Activated CD4-positive, alpha-beta T cell treated with anti-CD3 and anti-CD28 coated beads, Interleukin-2, amount 50 U/mL, for 4 hours (primary cell): ENCODE measurements at places on chromosomes 2 and 18.

DNA sequence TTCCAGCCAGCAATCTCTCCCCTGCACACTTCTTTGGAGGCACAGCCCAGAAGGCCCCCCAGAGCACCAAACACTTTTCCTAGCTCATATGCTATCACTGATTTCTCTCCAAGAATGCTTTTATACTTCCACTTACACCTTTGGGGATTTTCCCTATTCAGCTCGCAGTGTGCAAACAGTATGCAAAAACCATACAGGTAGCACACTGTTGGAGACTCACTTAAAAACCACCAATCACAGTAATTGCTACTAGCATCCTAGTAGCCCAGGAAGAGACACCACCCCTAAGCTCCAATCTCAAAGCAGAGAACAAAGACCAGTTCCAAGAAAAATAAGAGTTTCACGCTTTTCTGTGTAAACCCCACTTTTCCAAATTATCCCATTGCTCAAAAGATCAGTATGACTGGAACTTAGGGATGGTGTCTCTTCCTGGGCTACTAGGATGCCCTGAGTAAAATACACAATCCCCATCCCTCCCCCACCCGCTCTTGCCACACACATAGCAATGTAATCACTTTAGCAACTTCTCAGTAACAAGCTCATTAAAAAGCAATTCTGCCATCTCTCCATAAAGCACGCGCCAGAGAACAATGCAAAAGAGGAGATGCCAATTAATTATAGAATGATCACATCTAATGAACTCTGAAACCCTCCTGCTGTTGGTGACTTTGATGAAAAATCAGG lies 43.0 kb downstream of the KLF7 start:
- no peak for DNase-seq

GRCh38 chr2:43453179-43454170 lies 142.4 kb downstream of the THADA start:
- no peak for DNase-seq

DNA sequence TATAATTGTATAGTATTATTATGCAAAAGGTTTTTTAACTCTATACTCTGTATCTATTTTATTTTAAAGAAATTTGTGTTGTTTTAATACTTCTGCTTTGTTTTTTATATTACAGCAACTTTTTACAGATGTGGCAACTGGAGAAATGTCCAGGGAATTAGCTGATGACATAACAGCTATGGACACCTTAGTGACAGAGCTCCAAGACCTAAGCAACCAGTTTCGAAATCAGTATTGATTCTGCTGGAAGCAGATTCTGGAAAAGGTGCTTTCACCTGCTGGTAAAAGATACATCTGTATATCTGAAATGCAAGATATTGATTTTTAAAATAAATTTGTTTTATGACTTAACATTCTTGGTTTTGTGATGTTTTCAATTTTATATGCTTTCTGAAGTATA lies 126.1 kb upstream of the LTBP1 start:
- DNase-seq, result no peak

- DNase-seq, result no peak
These were observed 41.0 kb downstream of the FHOD3 start for GRCh38 chr18:36338403-36338933.

DNA sequence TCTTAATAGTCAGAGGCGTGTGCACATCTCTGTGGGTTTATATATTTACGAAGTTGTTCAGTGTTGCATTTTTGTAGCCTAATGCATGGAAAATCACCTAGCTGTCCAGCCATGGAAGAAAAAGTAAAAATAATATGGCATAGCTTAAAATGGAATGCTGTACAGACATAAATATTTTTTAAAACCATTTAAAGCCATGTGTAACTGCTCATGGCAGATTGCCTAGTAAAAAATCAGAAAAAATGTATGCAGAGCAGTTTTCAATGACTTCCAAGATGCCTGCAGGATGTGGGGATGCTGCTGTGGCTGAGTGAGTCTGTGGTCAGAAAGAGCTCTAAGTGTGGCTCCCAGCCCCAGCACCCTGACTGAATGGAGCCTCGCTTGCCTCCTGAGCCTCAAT lies 64.8 kb upstream of the ALKAL2 start:
- no peak for DNase-seq

DNA sequence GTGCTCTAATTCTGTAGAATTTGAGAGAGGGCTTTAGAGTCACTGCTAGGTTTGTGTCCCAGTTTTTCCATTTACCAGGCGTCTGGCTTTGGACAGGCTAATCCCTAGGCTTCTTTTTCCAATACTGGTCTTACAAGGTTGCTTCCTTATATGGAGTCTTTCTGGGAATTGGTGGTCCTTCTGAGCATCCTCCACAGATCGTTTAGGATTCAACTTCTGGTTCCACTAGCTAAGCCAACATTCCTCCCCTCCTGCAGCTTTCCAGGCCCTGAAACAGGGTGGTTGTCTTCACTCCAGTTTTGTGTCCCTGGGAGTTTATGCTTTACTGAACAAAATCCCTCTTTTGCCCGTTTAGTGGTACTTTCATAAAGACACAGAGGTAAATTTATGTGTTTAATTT lies 170.6 kb downstream of the CERS6 start:
- no peak for DNase-seq

- no peak for DNase-seq
These were observed 307.8 kb downstream of the MTX2 start for GRCh38 chr2:176577054-176577453.

- no peak for DNase-seq
These were observed 53.0 kb upstream of the GLI2 start for GRCh38 chr2:120682654-120683053.

- no peak for DNase-seq
These were observed 100.6 kb downstream of the CABLES1 start for GRCh38 chr18:23235860-23236259.

DNA sequence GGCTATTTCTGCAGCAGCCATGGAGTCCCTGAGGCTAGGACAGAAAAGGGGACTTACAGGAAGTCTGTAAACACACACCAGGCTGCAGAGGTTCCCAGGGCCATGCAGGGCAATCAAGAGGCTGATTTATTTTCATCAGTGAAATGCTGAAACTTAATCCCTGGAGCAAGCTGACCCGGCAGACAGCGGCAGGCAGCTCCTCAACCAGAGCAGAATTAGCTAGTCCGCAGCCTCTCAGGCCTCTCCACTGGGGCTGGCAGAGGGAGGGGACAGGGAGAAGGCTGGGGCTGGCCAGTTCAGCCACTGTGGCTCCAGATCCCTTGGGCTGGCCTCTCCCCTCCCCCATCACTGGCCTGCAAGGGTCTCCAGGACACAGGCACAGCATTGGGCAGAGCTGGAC lies 136.3 kb downstream of the TNS1 start:
- DNase-seq, result no peak

GRCh38 chr2:10019174-10019573 lies 24.2 kb upstream of the KLF11 start:
- DNase-seq, result no peak

DNA sequence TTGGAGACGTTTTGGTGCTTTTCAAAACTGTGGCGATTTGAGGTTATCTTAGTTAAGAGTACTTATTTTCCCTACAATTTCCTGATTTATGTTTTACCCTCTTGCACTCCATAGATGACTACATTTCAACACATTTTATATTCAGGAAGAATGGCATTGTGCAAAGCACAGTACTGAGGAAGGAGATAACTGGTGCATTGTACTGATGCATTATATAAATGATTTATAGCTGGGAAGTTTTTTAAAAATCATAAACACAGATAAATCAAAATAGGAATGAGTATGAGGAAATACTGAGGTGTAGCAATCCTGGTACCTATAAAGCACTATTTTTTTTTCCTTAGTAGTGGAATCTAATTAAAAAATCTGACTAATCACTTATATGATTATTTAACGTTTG lies 5.6 kb downstream of the REL start:
- DNase-seq, result no peak

DNA sequence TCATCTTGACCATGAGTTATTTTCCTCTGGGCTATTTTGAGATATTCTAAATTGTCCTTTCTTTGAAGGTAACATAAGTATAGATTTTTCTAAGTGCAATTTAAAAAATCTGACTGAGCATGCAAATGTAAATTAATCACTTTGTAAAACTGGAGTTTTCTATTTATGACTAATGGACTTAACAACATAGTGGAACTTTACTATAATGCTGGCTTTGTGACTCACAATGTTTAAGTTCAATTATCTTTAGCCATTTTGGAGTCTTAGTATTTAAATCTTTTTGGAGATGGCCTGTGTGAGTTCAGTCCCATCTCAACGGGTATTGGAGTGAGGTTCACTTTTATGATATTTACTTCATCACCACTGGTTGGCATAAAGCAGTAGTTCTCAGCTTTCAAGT lies 35.2 kb upstream of the NOSTRIN start:
- no peak for DNase-seq

- DNase-seq, result no peak
These were observed 14.6 kb upstream of the LRRFIP1 start for GRCh38 chr2:237612527-237613357.

- no peak for DNase-seq
These were observed 159.4 kb downstream of the ACTR3 start for GRCh38 chr2:114049280-114049679.

DNA sequence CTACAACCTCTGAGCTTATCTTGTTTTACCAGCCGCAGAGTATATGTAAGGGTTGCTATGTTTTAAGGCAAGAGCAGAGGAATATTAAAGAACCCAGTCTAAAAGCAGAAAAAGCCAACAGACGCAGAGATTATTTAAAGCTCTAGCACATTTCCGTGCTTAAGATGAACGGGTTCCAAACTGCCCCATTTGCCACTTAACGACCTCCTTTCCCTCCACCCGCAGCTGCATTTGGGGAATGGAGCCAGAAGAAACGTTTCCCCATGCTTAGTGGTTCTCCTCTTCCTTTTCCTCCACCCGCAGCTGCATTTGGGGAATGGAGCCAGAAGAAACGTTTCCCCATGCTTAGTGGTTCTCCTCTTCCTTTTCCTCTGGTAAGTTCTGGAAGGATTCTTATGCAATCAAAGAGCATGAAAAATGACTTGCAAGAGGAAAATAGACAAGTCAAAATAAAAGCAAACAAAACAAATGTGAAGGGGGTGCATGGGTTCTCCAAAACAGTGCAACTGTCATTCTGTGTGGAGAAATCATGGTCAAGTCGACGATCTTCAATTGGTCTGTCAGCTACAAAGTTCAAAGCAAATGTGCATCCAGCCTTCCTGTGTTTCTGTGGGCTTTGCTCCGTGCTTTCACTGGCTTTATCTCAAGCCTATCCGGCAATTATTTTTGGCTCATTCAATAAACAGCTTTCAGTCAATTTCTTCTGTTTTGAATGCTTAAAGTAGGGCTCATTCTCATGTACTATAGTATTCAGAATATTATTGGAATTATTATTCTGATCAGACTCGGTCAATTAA lies 57.8 kb downstream of the DIPK1C start:
- DNase-seq, result no peak

- DNase-seq, result no peak
These were observed 16.5 kb downstream of the DOK1 start for GRCh38 chr2:74571058-74571457.

DNA sequence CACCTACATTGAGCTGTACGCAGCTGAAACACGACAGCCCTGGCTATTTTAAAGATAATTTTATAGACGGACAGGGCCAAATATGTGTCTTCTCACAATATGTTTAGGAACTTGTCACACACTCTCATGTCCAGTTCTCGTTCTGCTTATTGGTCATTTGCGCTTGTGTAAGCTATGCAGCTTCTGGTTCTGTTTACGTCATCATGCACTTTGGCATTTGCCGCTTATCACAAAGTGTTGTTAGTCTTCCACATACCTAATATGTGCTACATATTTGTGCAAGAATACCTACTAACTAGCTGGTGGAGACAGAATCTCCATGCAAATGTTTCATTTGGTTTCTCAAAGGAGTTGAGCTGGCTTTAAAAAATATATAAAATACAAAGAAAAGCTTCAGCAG lies 7.5 kb upstream of the ZNF516 start:
- DNase-seq, result no peak

- peak; percentile 88 for DNase-seq
These were observed at the start of gene LBH for GRCh38 chr2:30231212-30231995. Gene LBH, plus strand, starts transcription at chr2:30231534. Its CDS starts 205 bp downstream, at chr2:30231739.

GRCh38 chr18:61553045-61553659 lies 219.9 kb downstream of the CDH20 start:
- no peak for DNase-seq

GRCh38 chr2:152562198-152562884 lies 154.9 kb downstream of the PRPF40A start:
- DNase-seq, result no peak

GRCh38 chr2:215793747-215794595 lies 219.4 kb downstream of the MREG start:
- DNase-seq, result no peak

- no peak for DNase-seq
These were observed 36.9 kb downstream of the ATP9B start for GRCh38 chr18:79106084-79106483.

GRCh38 chr2:134883552-134884293 lies 34.9 kb upstream of the CCNT2 start:
- no peak for DNase-seq

- no peak for DNase-seq
These were observed 48.1 kb downstream of the ADCY3 start for GRCh38 chr2:24871852-24872333.

GRCh38 chr18:8889489-8889888 lies 184.1 kb downstream of the MTCL1 start:
- no peak for DNase-seq

GRCh38 chr2:19851116-19851695 lies 50.6 kb downstream of the TTC32 start:
- DNase-seq, result no peak

GRCh38 chr2:43340945-43341356 lies 114.5 kb upstream of the ZFP36L2 start:
- no peak for DNase-seq

GRCh38 chr2:187618813-187619212 lies 64.6 kb upstream of the TFPI start:
- DNase-seq, result no peak

- DNase-seq, result no peak
These were observed 28.8 kb downstream of the MAIP1 start for GRCh38 chr2:199984159-199984558.

DNA sequence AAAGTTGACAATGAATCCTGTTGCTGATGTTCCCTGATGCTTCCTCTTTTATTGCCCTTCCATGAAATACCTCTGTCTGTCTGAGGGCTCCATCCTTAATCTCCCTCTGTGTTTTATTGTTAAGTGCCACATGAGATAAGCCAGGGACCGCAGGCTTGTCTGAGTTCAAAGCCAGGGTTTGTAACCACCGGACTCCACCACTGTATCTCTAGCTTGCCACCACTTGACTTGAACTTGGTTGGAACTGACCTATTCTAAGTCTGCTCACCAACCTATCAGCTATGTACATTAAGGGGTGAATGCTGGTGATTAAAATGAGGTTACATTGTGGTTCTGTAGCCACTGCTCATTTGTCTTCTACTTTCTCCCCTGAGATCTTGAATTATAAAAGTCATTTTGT lies 328.5 kb upstream of the ZEB2 start:
- DNase-seq, result no peak

DNA sequence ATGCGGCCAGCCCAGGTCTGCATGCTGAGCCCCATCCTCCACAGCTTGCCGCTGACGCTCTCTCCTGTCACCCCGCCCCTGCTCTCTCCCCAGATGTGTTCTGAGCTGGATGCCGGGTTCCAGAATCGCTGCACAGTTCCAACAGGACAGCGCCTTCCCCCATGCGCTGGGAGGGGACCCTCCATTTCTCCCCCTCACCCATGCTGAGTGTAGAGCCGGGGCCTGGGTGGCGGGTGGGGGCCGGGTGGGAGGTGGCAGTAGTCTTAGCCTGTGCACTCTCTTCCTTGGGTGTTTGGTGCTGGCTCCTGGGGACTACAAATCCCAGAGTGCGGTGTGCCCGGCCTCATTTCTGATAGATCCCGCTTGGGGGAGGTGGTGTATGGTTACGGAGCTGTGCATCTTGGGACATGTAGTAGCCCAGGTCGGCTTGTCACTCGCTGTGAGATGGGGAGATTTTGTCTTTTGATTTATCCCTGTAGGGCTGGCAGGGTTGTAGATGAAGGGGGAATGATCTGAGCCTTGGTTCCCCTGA lies 6.8 kb downstream of the DNAJB2 start:
- no peak for DNase-seq
